Thyroid gland (tissue), 4 donors: ENCODE measurements at places on chromosomes 5 and 9.

- DNase-seq: no peak
Measured at GRCh38 chr9:75019654-75020053, 8.4 kb downstream of the CARNMT1 start.

- DNase-seq: no peak
Measured at GRCh38 chr9:74322661-74323314, 174.3 kb upstream of the RORB start.

DNA sequence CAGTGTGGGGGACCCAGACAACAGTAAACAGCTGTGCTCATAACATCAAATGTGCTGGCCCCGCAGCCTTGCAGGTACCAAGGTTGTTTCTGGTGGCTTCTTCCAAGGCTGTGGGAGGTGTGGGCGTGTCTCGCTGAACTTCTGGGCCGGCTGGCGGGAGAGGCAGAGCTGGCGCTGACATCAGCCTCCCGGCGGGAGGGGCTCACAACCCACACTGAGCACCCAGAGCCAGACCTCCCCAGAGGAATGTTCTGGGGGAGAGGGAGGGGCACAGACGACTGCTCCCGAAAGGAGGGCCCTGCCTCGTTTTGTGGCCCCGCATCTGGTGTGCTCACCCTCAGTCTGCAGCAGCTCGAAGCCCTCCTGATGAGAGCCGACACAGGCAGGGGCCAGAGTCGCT is 6.9 kb upstream of the SLC12A7 start:
- peak; percentile 51 for DNase-seq

- peak; percentile 26 for DNase-seq
Measured at GRCh38 chr9:1979741-1980367, 35.3 kb upstream of the SMARCA2 start.

GRCh38 chr5:137345396-137345795 is 153.7 kb downstream of the SPOCK1 start:
- DNase-seq: no peak

DNA sequence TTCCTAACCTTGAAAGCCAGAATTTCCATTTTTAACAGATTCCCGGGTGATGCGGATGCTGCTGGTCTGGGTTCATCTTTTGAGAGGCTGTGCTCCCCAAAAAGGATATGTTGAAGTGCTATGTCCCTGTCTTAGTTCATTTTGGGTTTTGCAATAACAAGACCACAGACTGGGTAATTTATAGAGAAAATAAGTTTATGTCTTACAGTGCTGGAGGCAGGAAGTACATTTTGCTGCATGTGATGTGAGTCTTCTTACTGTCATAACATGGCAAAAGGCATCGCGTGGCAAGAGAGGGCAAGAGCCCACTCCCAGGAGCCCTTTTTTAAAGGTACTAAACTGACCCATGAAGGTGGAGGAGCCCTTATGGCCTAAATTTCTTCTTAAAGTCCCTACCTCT is 114.1 kb downstream of the DAPK1 start:
- no peak for DNase-seq

- no peak for DNase-seq
Measured at GRCh38 chr5:73564018-73564417, 1.4 kb downstream of the ANKRA2 start.

- DNase-seq: no peak
Measured at GRCh38 chr9:110590816-110591215, 11.3 kb upstream of the SVEP1 start.

DNA sequence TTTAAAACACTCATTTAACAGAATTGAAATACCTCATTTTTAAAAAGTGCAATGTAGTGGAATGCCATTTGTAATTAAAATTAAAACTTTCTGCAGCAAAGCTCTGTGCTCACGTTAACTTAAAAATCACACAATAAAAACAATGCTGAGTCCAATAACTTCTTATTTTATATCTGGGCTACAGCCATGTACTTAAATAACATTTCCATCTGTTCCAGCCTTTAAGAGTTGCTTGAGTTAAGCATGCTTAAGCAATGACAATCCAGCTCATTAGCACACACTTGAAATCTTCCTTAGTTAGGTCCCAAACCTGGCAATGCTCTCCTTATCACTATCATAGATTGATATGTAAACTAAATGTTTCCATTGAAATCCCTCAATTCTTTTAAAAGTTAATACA is 132.3 kb upstream of the CDH12 start:
- no peak for DNase-seq

GRCh38 chr5:93428868-93429267 is 152.2 kb downstream of the NR2F1-AS1 start:
- DNase-seq: no peak

DNA sequence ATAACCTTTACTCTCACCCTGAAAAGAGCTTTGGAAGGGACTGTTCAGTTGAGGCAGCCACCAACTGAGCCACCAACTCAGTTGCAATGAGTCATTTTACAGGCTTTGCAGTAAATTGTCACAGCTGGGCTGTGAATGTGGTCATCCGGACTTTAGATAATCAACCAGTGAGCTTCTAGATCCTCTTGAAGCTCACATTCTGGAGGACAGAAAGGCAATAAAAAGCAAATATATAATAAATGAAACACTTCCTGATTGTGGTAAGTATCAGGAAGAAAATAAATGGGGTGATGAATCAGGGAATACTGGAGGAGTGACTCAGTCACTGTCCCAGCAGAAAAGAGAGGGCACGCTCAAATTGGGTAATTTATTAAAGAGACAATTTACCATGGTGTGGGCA is 13.2 kb upstream of the C5orf58 start:
- no peak for DNase-seq

GRCh38 chr9:113737517-113738271 is 138.4 kb upstream of the ZNF618 start:
- DNase-seq: peak; percentile 55

DNA sequence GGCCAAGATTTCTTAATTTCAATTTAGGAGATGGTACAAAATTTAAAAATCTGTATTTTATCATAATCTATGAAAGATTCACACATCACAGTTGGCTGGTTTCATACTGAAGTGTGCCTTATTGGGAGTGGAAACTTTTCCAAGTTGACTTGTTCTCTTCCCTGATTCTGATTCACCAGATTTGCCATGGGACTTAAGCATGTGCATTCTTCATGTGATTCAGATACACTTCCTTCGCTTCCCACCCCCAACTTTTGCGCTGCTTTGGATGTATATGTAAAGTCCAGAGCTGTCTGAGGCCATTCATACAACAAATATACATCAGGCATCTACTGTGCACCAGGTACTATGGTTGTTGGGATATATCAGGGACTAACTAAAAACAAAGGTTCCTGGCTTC is 34.4 kb downstream of the CPEB4 start:
- DNase-seq: no peak

DNA sequence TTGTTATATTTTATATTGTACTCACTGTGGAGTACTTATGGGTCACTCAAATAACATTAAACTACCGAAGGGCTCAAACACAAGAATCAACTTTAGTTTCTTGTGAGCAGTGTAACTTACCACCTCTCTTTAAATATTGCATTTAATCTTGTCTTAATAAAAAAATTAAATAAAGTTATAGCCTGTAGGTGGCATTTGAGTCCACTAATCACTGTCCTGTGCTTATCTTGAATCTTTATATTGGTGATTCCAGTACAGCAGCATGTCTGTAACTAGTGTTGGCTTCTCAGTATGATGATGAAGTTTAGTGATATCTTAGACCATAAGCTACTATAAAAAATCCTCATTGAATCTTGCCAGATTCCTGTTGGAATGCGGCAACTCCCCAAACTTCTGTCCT is 313.8 kb downstream of the FAM170A start:
- no peak for DNase-seq

DNA sequence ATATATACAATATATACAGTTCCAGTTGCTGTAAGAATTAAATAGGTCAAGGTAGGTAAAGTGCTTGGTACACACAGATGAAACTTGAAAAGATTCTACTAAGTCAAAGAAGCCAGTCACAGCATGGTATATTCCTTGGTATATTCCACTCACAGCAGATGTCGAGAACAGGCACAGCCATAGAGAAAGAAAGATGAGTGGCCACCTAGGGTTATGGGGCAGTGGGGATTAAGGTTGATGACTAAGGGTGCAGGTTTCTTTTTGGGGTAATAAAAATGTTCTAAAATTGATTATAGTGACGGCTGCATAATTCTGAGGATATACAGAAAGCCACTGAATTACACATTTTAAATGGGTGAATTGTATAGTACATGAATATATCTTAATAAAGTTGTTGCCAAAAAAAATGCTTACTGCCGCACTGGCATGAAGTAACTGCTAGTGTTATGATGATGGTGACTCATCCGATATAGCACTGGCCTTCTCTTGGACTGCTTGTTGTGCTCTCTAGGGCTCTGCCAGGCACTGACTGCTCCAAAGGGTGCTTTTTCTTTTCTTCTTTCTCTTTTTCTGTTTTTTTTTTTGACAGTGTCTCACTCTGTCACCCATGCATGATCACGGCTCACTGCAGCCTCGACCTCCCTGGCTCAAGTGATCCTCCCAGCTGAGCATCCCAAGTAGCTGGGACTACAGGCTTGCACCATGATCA is 23.5 kb downstream of the TBC1D2 start:
- peak; percentile 51 for DNase-seq

DNA sequence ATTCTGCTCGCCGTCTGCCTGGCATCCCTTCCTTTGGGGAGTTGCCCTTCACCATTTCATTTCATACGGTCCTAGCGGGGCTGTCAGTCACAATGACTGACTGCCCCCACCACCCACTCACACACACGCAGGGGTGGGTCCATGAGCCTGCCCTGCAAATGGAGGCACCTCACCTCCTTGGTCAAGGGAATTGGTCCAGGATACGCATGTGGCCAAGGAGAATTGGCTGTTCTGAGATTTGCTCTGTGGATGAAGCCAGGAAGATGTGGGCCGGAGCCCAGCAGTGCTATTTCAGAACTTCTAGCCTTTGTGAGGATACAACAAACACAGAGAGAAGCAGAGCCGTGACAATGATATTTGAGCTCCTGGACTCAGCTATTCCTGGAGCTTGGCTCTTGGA is 17.0 kb downstream of the C1QTNF2 start:
- DNase-seq: no peak
